Esophagus muscularis mucosa (tissue), 4 donors: ENCODE measurements at places on chromosomes 1 and 21. TPM values are rescaled to one million over a fixed set of nuclear protein-coding genes. Genes with fewer than 3 reads are reported as not detected.

The GBP7 gene
- not detected for total RNA-seq

The TCHHL1 gene
- total RNA-seq = not detected

The CAPN8 gene
- total RNA-seq = 1.0 TPM

The SIPA1L2 gene
- 45.4 TPM for total RNA-seq

The HMCN1 gene
- total RNA-seq = 87.9 TPM

The FOXO6 gene
- 0.33 TPM for total RNA-seq

The SLFNL1 gene
- 0.42 TPM for total RNA-seq

The FAM167B gene
- 0.83 TPM for total RNA-seq
